ENCODE measurements at places on chromosomes 6 and 20.

GRCh38 chr20:48538058-48538825, 289.6 kb downstream of the PREX1 start:
- no peak for DNase-seq

GRCh38 chr20:17501701-17502100, 29.5 kb downstream of the BFSP1 start:
- no peak for DNase-seq

- no peak for DNase-seq
Measured at GRCh38 chr6:136923116-136923953, 1.2 kb downstream of the SLC35D3 start.

DNA sequence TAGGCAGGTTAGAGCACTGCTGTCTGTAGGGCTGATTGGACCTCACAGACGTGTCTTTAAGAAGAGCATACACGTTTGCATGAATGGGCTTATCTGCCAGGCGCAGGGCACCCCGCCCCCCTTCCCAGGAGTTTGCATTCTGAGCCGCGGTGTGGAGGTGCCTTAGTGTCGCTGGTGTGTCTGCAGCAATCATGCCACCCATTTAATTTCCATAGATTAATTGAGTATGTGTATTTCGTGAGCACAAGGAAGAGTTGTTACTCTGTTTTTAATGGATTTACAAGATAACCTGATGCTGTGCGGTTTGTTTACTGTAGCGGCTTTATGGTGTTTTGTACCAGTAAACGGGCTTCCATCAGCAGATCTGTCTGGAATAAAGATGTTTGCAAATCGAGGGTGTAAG, 107.7 kb downstream of the ZDHHC14 start:
- no peak for DNase-seq

- DNase-seq, result no peak
Measured at GRCh38 chr6:8177721-8178120, 75.4 kb upstream of the EEF1E1 start.

DNA sequence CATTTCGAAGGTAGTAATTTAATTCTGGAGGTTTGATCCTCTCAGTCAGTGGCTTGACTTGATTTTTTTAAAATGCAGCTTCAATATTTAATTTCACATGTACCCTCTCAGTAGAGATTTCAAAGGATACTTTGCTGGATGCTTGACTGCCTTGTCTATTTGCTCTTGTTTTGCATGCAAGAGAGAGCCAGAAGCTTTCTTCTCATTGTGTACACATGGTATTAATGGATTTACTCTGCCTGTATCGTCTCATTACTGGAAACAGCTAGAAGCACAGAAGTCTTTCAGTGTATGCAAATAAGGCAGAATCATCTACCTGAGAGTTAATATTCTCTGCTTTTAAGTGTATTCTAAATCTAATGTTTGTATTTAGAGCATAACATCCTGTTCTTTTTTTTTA, 84.3 kb upstream of the FOXO3 start:
- DNase-seq, result no peak

GRCh38 chr6:1609041-1609647, 571 bp upstream of the FOXC1 start:
- DNase-seq, result no peak

- no peak for DNase-seq
Measured at GRCh38 chr6:6781873-6782227, 193.3 kb downstream of the LY86 start.

DNA sequence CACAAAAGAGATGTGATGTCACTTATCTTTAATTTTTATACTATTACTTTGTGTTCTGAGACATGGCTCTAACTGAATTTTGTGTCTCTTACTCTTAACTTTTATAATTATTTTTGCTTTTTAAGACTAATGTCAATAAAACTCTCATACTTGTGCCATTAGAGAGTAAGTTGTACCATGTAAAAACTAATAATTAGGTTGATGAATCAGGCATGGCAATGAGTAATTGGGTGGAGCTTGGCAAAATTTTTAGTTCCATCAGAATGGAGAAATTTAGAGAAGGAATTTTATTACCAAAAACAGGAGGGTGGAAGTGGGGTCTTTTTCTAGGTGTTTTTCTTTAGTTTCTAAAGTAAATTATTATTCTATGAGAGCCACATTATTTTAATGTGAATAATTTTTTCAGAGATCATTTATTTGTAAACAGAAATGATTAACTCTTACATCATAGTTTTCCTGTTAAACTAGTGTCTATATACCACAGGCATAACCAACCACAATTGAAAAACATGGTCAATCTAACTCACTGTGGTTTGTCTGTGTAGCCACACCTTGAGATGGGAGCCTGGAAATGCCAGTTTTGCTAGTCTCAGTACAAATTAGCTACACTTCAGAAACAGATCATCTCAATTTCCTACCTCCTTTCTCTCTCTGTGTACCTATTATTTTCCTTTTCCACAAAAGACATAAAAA, 51.8 kb downstream of the ELOVL4 start:
- DNase-seq, result no peak

- DNase-seq, result no peak
Measured at GRCh38 chr6:11535801-11536230, 1.7 kb upstream of the TMEM170B start.

DNA sequence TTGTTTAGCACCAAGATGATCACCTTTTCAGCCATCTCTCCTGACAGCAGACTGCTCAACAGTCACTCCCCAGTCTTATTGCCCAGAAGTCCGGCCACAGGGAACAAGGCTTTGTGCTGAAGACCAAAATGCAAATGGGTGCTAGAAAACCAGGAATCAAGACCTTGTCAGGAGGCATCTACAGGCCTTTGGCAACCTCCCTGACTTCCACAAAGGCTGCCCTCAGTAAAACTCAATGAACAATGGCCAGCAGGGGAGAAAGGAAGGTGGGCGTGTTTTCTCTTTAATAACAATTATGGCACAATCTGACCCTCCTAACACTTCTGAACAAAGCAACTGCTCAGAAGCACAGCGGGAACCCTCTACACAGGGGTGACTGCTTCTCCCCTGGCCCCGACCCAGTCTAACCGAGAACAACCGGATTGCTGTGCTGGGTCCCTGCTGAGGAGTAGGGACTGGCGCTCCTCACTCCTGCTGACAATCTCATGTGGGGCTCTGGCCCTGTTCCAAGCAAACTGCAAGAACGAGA, 41.6 kb downstream of the PLCG1 start:
- DNase-seq, result peak; percentile 6

DNA sequence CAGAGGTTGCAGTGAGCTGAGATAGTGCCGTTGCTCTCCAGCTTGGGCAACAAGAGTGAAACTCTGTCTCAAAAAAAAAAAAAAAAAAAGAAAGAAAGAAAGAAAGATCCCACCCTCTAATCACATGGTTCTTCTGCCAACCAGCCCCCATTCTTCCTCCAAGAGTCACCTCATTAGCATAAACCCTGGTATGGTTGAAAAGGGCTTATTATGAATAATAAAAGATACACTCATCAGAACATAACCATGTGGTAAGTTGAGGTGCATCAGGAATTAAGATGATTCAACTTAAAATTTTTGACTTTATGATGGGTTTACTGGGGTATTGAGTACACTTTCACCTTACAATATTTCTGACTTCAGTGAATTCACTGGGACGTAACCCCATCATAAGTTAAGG, 793 bp upstream of the TRIM40 start:
- no peak for DNase-seq

DNA sequence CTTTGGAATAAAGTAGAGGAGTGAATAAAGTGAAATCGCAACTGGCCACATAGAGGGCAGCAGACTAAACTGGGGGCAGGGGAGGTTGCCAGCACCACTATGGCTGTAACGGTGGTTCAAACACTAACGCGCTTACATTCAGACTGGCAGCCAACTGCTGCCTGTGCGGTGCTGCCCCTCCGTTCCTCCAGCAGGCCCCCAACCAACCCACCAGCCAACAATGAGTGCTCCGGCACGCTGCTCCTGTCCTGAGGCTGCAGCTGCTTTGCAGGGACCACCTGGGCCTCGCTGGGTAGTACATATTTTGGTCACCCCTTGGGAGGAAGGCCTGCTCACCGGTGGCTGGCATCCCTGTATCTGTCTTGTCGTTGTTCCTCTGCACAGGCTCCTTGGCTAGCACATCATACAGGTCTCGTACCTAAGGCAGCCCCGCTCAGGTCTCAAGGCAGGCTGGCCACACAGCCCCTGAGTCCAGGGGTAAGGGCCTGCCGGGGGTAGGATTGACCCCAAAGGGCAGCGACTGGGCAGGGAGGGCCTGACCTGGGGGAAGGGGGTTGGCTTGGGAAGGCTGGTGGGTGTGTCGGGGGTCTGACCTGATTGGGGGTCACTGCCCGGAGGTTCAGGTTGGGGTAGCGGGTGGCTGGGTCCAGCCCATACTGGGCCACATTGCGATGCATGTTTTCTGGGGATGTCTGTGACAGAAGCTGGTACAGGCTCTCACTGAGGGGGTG, 6.3 kb downstream of the MICAL1 start:
- DNase-seq, result no peak

GRCh38 chr20:53097371-53097770, 125.2 kb downstream of the TSHZ2 start:
- DNase-seq, result no peak

All from NCI-H2107 (cell line).